ENCODE measurements at places on chromosomes 6 and 20.

DNA sequence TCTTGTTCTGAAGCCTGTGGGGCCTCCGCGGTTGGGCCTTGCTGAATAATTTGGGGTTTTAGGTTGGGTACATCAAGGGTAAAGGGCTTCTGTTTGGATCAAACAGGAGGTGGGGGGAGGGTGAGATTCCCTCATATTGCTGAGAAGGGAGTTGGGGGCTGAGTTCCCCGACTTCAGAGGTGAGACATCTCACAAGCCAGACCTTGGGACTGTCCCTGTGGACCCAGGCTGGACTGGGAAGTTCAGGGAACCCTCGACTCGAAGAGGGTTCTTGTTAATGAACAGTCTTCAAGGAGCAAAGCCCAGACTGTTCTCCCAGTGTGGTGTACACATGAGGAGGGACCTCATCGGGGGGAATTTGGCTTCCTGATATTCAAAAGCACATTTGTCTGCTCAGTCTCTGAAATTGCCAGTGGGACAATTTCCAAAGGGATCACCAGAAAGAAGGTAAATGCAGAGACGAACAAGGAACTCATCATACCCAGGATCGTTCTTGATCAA lies 118.5 kb downstream of the SYCP2 start:
- no peak for DNase-seq

DNA sequence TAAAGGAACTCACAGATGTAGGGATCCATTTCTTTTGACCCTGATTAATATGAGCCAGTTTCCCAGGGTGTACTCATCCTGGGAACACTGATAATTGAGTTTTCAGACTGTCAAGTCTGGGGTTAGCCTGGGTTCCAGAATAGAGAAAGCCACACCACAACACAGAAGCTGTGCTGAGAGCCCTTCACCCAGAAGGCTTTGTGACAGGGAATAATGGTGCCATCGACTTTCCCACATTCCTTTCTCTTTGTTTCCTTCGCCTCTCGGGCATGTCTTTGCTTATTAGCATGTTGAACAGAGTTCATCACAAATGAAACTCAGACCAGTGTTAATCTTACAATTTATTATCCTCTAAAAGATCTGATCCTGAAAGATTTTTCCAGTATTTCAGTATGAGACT lies 95.0 kb downstream of the TCP11 start:
- no peak for DNase-seq

DNA sequence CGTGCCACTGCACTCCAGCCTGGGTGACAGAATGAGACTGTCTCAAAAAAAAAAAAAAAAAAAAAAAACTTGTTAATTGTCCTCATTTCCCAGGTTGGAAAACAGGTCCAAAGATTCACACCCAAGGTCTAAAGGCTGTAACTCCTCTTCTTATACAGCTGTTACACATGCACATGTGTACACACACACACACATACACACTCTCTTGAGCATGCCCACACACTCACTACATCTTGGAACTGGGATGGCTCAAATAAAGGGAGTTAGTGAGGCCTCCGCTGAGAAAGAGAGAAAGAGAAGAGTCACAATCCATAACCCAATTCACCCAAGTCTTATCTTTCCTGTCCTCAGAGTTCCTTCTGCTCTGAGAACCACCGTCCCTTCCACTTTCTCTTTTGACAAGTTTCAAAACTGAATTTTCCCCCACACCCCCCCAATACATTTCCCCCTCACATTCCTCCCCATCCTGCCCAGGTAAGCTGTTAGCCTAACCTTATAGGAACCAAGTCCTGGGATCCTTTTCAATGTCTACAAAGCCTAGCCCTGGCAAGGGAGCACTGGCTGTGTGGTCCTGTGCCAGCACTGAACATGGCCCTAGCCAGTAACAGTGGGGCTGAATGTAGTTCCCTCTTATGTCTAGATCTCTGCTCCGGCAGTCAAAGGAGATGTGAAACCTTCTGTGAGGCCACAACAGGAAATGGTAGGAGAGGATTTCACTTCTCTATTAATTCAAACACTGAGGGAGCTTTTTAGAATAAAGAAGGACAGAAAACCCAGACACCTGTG lies 3.2 kb upstream of the HLA-DMB start:
- DNase-seq, result no peak

DNA sequence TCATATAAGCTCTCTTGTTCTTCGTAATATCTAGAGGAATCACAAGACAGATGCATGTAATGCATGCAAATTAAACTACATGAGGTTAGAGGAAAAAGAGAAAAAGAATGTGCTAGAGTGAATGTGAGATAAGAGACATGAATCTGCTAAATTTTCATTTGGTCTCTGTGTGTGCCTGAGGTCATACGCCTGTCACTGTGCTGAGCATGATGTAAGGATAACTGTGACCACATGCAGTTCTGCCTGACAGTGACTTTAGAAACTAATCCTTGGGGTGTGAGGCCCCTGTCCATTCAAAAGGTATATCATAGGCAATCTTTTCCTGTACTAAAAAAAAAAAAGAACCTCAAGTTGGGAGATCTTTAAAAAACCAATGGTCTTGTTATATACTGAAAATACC lies 70.6 kb downstream of the SHPRH start:
- no peak for DNase-seq

GRCh38 chr6:93568169-93568568 lies 148.8 kb upstream of the EPHA7 start:
- no peak for DNase-seq

- DNase-seq, result no peak
Observed at GRCh38 chr6:52186480-52186879, 305 bp downstream of the IL17A start.

- no peak for DNase-seq
Observed at GRCh38 chr6:112563368-112563767, 216.2 kb downstream of the RFPL4B start.

GRCh38 chr6:49826743-49827406 lies 39.5 kb downstream of the CRISP1 start:
- no peak for DNase-seq

GRCh38 chr6:84462698-84463097 lies 235.3 kb upstream of the CEP162 start:
- DNase-seq, result no peak

- DNase-seq, result no peak
Observed at GRCh38 chr6:25899123-25899522, 25.1 kb upstream of the SLC17A3 start.

DNA sequence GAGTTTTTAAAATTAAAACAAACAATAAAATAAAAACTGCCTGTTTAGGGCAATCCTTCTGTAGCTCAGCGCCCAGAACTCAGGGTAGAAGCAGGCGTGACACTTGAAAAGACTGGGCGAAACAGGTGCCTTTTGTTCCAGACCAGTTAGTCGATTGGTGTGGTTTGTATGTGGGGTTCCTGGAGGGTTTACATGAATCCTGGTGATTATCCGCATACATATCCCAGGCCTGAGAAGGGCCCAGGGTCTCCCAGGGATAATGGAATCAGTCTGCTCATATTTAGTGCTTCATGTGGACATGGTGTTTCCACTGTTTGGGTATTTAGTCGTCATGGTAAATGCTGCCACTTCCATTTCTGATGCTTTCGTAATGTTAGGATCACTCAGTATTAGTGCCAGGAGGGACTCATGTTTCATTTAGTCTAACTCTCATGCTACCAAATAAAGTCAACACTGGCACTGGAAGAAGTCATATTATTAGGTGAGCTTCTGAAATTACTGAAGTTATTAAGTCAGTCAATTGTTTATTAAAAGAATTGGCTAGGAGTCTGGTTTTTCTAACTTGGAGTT lies 116.5 kb downstream of the SAMD5 start:
- no peak for DNase-seq

GRCh38 chr20:41480054-41480770 lies 113.6 kb upstream of the EMILIN3 start:
- DNase-seq, result no peak

DNA sequence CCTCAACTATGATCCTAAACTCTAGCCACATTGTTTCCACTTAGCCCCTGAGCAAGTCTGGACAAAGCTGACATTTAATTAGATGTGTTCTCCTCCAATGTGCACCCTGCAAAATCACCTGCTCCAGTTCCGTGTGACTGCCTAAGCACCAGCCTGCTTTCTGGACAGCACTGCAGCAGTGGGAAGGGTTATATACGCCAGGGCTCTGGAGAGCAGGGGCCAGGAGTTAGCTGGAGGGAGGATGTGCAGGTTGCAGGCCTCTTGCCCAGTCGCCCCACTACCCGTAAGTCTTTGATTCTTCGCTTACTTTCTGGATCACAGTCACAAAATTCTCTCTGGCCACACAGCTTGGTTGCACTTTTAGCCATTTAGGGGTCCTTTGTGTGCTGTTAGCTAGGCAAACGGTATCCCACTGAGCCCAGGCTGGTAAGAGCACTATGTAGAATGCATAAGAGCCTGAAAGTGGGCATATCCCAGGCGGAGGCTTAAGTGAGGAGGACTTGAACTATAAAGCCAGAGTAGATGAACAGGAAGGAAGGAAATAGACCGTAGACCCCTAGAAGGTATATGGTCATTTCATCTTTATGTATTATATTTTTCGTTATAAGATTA lies 10.7 kb upstream of the PLEKHG1 start:
- DNase-seq, result peak; percentile 20

- no peak for DNase-seq
Observed at GRCh38 chr6:65289491-65289890, 417.5 kb downstream of the EYS start.

- peak; percentile 35 for DNase-seq
Observed at GRCh38 chr20:33570743-33571142, 80.8 kb downstream of the CBFA2T2 start.

- no peak for DNase-seq
Observed at GRCh38 chr20:10404023-10404628, 29.9 kb downstream of the MKKS start.

DNA sequence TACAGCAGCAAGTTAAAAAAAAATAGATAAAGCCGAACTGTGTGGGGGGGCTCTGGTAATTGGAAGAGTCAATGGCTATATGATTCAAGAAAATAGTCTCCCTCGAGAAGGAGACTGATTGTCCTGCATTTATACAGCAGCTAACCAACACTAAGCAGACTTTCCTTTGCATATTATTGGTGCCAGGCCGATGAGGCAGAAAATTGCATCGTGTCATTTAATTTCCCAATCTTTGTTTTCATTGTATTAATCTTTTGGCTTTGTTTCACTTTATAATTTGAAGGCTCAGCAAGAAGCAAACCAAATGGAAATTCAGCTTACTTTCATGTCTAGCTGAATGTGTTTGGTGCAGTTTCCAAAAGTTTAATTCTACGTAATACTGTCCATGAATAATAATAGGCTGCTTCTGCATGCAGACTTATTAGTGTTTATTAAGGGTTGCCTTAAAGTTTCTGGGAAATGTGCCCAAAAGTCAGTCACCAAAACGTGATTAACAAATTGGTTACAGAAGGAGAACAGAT lies 258.5 kb downstream of the HACE1 start:
- no peak for DNase-seq

DNA sequence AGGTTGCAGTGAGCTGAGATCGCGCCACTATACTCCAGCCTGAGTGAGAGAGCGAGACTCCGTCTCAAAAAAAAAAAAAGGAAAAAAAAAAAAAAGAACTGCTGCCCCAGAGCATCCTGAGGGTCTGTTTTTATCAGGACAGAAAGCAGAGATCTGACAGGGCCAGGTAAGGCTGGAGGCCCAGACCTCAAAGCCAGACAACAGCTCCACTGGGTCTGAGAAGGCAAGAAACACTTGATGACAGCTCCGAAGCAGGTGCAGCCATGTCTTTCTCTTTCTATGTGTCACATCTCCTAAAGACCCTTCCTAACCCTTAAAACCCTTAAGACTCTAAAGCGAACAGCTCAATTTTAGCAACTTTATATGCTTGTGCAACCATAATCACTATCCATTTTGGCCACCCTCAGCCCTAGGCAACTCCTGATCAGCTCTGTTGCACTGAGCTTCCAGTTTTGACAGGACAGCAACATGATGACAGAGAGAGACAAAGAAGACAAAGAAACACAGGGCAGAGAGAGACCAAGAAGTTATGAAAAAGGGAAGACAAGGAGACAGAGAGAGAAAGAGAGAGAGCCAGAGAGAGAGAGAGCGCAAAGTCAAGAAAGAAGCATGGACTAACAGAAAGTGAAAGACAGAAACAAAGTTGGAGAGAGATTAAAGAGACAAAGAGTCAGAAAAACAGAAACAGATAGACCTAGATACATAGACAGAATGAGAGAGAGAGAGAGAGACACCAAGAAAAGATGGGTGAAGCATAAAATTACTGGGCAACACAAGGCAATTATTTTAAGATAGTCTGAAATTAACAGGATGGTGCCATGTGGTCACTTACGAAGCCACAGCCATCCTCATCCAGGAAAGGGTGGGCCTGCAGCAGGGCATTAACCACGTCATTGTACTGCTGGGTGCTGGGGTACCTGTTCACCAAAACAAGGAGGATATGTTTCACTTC lies 39.2 kb downstream of the SAMD3 start:
- no peak for DNase-seq

GRCh38 chr20:63178446-63178820 lies 37.5 kb downstream of the YTHDF1 start:
- no peak for DNase-seq

GRCh38 chr20:38723017-38723847 lies 1.1 kb upstream of the SLC32A1 start:
- peak; percentile 12 for DNase-seq

DNA sequence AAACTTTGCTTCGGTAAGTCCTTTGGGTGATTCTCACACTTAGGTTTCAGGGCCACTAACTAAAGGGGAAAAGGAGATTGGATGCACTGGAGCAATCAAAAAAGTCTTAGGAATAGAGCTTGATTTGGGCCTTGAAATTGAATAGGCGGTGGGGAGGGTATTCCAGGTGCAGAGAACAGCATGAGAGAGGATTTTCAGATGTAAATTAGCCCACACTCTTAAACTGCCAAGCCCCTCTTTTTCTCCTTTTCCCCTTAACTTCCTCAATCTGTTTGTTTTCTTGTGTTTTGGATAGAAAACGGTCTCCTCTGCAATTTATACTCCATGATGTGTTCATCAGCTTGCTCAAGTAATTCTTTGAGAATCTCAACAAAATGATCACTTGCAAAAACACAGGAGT lies 62.1 kb upstream of the RIPOR2 start:
- no peak for DNase-seq

- no peak for DNase-seq
Observed at GRCh38 chr20:5893621-5894020, 56.7 kb downstream of the TRMT6 start.

DNA sequence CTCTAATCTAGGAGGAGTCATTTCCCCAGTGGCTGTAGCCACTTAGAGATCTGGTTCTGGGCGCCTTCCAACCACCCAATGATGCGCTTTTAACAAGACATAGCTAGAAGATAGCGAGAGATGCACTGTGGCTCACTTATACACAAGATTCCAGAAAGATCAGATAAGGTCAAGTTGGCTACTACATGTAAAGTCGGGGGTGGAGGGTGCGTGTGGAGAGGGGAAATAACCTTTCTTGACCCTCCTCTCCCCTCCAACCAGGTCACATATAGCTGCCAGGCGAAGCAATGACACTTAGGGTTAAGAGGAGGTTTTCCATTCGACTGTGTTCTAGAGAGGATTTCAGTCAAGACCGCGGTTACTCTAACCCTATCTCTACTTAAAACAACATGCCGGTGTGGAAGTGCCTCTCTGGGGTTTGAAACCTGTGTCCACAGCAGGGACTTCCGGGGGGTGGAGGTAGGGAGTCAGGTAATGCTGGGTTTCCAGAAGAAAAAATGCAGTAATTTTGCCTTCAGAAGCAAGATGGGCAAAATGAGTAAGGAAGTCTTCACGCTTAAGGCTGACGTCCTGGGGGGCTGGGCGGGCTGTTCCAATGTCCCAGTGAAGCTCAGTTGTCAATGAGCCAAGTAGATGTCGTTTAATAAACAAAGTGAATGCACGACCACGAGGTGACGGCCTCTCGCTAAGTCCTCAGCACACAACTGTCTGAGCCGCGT lies 1.8 kb upstream of the SIM1 start:
- no peak for DNase-seq

- DNase-seq, result no peak
Observed at GRCh38 chr20:53360852-53361251, 232.8 kb downstream of the ZNF217 start.

- no peak for DNase-seq
Observed at GRCh38 chr20:8527998-8528723, 396.1 kb downstream of the PLCB1 start.

Measured in NCI-H1092 treated with DMSO at 0.1 percent for 48 hours (cell line).